ENCODE measurements at places on chromosomes 7 and 10.

DNA sequence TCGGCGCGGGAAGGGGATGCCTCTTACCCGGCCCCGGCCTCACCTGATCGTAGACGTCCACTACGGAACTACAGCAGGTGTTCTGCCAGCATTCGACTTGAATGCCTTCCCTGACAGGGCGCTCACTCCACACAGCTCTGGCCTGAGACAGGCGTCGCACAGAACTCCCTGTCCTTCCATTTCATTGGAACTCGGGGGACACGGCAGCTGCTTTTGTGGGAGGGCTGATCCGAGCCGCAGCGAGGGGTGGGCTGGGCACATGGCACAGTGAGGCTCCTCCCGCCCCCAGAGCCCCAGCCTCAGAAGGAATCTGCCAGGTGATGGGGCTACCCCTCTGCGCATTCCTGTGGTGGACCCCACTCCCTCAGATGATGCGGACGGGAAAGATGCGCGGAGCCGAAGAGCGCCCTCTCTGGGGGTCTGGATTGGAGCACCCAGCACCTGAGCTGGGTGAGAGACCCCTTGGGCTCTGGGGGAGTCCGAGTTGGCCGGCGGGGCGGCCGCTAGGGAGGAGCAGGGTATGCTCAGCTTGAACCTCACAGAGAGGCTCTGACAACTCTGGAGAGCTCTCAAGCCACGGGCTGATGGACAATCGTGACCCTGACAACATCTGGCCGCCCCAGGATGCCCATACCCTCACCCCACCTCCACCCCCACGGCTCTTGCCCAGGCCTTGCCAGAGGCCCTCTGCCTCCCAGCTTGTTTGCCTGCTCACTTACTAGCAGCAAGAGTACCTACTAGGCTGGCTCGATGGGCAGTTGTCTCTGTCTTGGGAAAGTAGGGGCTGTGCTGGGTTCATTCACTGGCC, 36.6 kb downstream of the RASGEF1A start:
- no peak for DNase-seq

DNA sequence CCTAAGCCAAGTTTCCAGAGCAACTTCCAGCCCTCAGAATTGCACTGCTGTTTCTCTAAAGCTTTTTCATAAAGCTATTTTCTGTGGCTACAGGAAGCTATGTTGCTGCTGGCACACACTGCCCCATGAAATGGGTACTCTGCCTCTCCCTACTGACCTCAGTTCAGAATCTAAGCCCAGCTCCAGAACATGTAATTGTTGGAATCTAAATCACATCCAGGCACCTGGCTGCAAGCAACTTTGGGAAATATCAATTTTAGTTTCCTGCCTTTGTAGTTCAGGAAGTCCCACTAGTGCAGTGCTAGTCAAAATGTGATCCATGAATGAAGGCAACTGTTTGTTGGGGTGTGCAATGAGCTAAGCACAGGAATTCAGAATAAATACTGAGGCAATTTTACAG, 226.2 kb downstream of the THSD7A start:
- no peak for DNase-seq

DNA sequence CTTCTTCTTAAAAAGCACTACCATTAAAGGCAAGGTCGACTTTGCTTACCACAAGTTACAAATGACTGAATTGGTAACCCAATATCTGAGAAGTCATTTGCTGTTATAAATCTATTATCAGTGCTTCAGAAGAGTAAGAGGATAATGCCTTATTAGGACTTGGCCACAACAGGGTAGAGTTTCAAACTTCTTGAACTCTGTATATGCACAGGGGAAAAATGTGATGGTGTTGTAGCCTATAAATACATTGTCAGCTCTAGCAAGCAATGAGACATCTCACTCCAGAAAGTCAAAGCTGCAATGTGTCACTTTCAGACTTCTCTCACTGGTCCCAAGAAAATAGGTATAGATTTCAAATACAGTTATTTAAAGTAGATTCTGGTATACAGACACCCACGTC, 9.3 kb downstream of the TFEC start:
- DNase-seq: no peak

DNA sequence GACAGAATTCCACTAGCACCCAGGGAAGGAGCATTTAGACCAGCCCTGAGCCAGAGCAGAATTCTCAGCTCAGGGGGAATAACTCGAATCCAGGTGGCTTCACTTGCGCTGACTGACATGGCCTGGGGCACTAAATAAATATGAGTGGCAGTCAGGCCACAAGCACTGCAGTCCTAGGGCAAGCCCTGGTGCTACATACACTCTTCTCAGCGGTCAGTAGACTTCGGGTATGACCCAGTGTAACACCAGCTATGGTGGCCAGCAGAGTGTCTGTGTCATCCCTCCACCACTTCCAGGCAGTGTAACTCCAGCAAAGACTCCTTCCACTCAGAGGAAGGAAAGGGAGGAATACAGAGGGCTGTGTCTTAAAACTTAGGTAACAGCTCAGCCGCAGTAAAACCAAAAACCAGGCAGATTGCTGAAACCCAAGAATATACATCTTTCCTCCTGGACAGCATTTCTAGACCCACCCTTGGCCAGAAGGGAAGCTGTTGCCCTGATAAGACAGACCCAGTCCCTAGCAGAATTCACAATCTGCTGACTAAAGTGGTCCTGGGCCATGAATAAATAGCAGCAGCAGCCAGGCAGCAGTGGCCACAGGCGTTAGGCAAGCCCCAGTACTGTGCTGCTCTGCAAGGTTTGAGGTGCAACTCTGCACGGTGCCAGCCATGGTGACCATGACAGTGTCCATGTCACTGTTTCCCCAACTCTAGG, 77.0 kb downstream of the SNX13 start:
- no peak for DNase-seq

- DNase-seq: no peak
These were observed 20.3 kb downstream of the ACSM6 start for GRCh38 chr10:95214369-95214768.

DNA sequence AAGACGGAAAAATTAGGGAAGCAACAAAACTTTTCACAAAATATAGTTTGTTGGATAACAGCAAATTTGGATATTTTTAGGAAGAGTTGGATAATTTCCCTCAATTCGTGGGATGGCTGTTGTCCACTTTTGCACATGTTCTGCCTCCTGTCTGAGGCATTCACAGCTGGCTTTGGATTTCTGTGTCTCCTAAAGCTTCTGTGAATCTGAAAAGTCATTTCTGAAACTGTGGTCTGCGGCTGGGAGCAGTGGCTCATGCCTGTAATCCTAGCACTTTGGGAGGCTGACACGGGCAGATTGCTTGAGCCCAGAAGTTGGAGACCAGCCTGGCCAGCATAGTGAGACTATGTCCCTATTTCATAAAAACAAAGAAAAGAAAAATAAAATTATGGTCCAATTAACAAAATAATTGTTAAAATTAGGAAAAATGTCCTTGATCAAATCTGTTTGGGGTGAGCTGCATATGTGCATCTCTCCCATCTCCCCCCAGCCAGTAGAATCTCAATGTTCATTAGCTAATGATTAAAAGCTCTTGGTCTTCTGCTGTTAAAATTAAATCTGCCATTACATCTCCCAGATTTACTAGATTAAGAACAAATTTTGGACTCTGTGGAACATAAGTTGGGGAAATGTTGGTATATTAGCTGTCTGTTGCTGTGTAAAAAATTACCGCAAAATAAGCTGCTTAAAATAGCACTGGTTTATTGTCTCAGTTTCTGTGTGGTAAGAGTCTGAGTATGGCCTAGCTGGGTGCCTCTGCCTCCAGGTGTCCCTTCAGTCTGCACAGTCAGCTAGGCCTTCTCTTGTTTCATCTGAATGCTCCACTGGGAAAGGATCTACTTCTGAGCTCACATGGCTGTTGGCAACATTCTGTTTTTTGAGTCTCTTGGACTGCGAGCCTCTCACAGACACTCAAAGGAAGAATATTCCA, 332.0 kb upstream of the FZD1 start:
- peak; percentile 34 for DNase-seq
